ENCODE measurements at places on chromosomes 4 and X.

GRCh38 chr4:6360385-6360784 is 90.7 kb downstream of the WFS1 start:
- no peak for DNase-seq

GRCh38 chr4:127525608-127526007 is 107.1 kb upstream of the INTU start:
- DNase-seq: no peak

GRCh38 chr4:37690976-37691375 is 4.8 kb upstream of the RELL1 start:
- no peak for DNase-seq

GRCh38 chr4:181819946-181820345 is 423.3 kb upstream of the TENM3 start:
- DNase-seq: no peak

DNA sequence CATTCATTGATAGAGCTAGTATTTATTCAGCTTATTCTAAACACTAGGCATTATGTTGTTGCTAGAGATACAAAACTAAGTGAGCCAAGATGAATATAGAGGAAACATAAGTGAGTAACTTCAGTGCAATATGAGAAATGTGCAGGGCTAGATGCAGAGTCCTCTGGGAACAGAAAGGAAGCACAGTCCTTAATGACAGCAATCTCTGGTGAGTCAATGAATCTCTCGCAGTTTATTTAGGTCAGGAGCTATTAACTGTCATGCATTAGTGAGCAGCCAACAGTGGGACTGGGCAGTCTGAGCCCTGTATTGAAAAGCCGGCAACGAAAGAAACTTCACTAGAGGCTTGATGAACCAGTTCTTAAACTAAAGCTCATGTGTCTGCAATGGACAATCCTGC is 598.1 kb upstream of the MAGEB2 start:
- DNase-seq: no peak

DNA sequence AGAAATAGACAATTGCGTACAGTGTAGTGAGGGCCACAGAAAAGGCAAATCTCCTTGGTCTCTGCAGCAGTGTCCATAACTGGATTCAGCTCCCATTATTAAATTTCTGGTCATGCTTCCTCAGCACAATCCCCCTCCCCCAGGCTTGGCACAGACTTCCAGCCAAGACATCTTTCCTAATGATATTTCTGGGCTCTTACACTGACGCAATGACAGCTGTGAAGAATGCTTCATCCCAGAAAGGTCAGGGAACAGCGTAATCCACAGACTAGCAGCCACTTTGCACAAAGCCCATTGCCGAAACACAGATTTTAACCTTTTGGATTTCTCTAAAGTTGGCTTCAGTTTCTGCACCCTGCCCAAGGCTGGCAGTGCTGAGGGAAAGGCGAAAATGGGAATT is 597.6 kb upstream of the CPEB2 start:
- no peak for DNase-seq

DNA sequence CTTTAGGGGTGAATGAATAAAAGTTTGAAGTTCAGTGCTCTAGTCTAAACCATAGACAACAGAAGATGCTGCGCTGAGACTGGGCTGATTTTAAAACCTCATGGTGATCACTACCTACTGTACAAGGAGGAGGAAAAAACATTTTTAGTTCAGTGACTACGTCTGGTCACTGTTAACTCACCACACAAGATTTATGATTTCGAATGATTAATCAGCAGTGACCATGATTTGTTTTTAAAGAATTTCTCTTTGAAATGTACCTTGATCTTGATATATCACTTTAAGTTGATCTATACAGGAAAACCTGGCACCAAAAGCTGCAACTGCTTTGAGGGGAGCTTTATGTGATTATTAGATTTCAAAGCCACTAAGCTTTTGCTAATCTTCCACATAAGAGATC is 286.3 kb downstream of the PDGFC start:
- DNase-seq: no peak

DNA sequence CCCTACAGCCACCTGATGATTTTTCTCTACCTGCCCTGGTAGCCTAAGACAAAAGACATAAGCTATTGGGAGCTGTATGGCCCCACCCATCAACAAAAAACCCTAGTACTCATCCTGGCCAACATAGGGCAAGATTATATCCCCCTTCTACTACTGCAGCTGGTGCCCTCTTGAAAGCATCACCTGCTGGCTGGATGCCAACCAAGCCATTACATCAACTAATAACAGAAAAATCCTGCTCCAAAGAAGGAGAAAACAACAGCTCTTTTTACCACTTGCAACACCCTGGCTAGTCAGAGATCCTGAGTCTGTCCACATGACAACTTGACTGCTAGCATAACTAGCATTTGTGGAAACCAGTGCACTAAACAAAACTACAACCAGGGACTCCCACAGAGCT is 43.6 kb upstream of the UPRT start:
- no peak for DNase-seq

- no peak for DNase-seq
These were observed 8.0 kb downstream of the AMOT start for GRCh38 chrX:112832481-112833095.

DNA sequence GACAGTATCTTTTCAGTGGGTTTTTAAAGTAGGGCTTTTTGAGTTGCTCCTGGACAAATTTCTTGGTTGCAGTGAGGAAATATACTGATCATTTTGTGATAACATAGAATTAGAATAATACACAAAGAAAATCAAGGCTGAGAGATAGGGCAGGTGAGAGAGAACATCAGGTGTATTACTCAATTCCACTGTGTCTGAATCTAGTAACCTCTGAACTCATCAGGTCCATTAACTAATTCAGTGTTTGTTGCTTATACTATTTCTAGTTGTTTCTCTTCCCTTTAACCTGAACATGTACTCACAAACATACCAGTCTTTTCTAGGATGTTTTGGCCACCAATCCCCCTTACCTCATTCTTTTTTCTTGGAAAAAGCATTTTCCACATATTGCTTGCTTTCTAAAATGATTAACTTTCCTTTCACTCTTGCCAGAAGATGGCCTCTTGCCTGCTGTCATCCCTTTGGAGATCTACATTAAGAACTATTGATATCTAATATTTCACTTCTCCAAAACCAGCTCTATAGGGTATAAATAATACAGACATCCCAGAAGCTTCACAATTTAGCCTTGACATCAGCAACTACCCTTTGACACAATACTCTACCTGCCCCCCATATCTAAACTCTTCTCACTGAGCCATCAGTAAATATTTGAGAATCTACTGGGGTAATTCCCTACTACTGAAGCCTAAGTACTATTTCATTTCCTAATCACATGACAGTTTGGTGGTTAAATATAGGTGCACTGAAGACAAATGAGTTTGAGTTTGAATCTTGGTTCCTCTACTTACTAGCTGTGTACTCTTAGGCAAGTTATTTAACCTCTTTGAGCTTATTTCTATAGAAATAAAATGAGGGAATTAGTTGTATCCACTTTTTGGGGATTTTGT is 470.8 kb upstream of the IGFBP7 start:
- DNase-seq: no peak

- peak; percentile 19 for DNase-seq
These were observed 66.8 kb downstream of the AFF2 start for GRCh38 chrX:148567229-148567628.
